ENCODE measurements at places on chromosomes 12 and 14.

GRCh38 chr14:34714320-34715126 is at the start of gene CFL2:
CFL2 (minus strand) TSS chr14:34714593; CDS start chr14:34714540, 53 bp downstream.
- peak; percentile 56 for DNase-seq

GRCh38 chr14:67370830-67371229 is 10.7 kb downstream of the EIF2S1 start:
- DNase-seq = no peak

DNA sequence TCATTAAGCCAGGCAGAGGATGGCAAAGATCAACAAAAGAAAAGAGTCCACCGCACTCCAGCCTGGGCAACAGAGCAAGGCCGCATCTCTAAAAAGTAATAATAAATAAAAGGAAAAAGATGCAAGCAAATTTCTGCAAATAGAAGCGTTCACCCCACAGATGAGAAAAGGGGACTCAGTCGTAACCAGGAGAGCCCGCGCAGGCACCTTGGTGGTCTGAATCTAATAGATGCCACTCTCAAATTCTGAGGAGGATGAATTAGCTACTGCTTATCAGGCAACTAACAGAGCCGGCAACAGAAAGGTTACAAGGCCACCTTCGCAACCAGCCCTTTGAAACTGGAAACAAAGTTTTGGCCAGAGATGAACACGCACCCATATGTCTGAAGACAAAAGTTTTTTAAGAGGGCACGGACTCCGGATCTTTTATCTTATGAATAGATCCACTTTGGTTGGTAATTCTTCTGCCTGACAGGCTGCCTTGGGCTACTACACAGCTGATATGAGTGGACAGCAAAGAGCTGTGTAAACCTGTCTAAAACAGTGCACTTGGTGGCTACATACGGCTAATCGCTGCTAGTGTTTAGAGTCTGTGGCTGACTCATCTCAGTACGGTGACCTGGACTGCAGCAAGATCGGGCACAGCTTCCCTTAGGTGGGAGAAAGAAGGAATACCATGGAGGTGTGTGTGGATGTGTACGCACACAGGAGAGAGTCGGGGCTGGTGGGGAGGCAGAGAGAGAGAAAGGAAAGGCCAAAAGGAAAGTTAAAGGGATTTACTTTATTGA is 32.9 kb upstream of the TTC7B start:
- DNase-seq = no peak

DNA sequence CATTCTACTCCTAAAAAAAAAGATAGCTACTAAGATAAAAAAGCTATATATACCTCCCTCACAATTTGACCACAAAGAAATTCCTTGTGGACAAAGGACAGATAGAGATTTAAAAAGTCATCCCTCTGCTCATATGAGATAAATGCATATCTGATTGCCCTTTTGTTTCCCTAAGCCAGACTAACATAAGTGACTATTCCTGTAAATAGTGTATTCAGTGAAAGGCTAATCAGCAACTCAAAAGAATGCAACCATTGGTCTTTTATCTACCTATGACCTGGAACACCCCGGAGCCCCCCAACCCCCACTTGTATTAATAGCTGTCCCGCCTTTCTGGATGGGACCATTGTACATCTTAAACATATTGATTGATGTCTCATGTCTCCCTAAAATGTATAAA is 6.3 kb upstream of the TMPO start:
- no peak for DNase-seq

Measured in CD4-positive, alpha-beta T cell treated with Interleukin-6 at 100 ng/mL for 8 hours (primary cell).